SK-N-MC (cell line): ENCODE measurements at places on chromosomes 13 and 19.

DNA sequence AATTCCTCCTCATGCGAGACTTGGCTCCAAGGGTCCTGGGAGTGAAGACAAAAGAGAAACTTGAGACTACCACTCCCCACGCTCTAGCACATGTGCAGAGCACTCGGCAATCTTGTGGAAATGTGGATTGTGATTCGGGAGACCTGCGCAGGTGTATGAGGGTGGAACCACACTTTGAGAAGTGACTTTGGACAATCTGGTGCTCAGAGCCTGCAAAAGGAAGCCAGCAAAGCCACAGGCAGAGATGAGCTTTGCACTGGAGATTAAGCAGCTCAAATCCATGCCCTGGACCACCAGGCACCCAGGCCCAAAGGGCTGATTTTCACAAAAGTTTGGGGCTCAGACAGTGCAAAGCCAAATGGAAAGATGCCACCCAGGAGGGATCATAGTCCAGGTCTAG is 162.5 kb upstream of the TSHZ3 start:
- DNase-seq = no peak

DNA sequence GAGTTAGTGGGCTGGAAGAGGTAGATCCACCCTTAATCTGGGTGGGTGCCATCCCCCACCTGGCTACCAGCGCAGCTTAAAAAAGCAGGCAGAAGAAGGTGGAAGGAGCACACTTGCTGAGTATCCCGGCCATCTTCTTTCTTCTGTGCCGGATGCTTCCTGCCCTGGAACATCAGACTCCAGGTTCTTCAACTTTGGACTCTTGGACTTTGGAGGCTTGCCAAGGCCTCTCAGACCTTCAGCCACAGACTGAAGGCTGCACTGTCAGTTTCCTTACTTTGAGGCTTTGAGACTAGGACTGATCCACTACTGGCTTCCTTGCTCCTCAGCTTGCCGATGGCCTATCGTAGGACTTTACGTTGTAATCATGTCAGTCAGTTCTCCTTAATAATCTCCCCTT is 127.6 kb upstream of the GPC6 start:
- no peak for DNase-seq

DNA sequence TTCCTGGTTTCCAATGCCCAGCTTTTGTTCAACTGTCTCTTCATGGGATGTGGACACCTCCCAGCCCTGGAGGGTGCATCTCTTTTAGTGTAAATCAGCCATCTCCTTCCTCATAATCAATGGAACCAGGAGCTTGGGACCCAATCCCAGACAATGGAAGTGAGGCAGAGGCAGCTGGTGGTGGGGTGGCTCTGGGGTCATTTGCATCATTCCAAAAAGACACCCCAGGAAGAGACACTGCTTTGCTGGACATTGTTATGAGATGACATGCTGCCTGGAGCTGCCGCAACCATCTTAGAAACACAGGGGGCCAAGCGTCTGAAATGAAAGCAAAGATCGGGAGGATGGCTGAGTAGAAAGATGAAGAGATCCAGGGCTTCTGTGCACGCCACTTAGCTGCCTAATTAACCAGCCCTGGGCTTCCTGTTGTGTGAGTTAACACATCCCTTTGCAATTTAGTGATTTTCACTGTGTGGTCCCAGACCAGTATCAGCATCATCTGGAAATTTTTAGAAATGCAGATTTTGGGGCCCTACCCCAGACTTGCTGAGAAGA is 36.1 kb downstream of the IRS2 start:
- DNase-seq = no peak

GRCh38 chr13:59016250-59016649 is 1147.5 kb downstream of the DIAPH3 start:
- no peak for DNase-seq

GRCh38 chr19:42335971-42336370 is 10.5 kb downstream of the MEGF8 start:
- DNase-seq = no peak

DNA sequence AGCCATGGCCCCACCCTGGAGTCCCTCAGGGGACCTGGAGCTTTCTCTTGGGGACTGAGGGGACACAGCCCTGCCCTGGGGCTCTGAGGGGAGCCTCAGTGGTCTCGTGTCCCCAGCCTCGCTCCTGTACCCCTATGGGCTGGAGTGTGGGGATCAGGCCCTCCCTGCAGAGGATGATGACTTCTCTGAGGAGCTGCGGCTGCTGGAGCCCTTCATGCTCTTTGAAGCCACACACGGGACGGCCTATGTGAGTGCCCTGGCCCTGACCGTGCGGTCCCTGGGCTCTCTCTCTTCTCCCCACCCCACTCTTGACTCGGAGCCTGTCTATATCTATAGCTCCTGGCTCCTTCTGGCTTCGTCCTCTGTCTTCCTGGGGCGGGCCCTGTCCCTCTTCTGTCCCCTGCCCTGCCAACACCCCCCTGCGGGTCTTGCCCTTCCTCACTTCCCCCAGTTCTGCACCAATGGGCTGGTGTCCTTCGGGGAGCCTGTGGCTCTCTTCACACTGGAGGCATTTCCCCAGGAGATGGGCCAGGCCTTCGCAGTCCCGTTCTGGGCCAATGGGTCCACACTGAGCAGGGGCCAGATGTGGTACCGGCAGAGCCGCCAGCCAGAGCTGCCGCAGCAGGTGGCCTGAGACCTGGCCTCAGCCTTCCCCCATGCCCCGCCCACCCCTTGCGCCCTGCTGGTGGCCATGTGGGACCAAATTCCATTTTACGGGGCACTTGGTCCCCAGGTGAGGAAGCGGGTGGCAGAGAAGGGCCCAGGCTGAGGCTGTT is 33.1 kb downstream of the HPN start:
- DNase-seq = no peak

DNA sequence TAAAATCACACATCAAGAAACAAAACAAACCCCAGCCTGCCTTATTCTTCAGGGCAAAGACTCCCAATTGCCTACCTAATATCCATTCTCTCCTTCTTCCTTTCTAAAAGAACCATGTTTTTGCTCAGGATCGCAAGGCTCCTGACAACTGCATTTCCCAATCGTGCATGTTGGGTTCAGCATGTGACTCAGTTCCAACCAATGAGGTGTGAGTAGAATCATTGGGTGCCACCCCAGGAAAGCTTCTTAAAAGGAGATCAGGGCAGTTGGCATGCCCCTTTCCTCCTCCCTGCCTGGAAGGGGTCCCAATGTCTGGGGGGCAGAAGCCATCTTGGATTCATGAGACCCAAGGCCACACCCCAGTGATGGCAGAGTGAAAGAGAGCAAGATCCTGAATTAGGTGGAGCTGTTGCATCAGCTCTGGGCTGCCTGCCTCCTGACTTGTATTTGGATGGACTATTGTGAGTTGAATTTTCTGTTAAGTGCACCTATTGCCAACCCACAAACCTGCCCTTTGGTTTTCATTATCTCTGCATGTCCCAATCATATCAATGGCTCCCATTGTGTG is 26.0 kb upstream of the UBAC2 start:
- no peak for DNase-seq

- DNase-seq = no peak
Observed at GRCh38 chr13:107192289-107192688, 624.4 kb upstream of the ARGLU1 start.
